ENCODE measurements at places on chromosomes 7 and 10.

DNA sequence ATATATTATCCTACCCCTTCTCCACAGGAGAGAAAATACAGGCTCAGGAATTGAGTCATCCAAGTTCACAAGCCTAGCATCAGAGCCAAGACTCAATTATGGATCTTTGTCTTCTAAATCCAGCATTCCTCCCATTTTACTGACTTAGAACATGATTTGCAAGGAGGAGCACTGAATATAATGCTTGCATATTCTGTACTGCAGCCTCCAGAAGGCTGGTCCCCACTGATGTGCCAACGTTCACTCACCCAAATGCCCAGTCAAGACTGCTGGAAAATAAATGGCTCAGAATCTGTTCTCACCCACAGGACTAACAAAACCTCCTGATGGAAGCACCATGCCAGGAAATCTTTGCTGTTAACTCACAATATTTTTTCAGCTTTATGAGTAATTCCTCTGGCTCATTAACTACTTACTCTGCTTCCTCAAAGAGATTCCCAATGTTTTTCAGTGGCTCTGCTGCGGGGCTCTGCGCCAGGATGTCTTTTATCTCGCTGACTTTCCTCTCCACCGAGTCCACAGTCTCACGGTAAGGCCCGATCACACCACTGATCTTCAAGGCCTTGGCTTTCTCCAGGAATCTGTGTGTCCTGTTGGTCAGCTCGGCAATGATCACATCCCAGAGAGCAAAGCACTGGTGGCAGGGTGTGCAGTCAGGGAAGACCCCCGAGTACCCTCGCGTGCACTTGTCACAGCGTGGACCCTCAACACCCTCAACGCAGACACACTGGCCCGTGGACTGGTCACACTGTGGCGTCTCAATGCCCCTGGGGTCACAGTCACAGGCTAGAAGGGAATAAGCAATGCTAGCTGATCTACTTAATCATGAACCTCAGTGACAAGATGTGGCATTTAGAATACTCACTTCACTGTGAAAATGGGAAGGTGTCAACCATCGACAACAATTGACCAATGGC, 48.8 kb downstream of the DLD start:
- DNase-seq = no peak

GRCh38 chr10:98417973-98418664, 3.1 kb upstream of the PYROXD2 start:
- DNase-seq = no peak

DNA sequence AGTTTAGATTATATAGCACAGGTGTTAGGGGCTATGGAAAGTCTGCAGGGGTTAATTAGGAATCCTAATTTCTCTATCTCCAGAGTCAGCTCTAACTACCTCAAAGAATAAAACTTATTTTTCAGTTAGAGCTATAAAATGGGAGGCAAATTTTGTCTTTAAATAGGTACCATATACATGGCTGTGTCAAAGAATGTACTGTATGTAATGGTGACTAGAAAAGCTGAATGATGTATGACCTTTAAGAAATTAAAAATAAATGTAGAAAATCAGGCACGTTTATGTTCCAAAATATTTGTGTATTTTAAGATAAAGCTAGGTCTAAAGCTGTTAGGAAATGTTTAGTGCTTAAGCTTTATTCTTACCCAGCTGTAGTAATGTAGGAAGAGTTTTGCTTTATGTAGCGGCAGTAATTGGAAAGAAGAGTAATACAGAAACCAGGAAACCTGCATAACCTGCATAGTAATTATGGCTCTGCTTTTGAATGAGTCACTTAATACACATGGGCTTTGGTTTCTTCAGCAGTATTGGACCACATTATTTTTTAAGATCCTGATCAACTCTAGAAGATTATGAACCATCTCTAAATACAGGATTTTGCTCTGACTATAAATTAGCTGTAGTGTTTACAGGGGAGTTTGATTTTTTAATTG, 85.0 kb downstream of the KMT2E start:
- DNase-seq = no peak

- DNase-seq = no peak
Measured at GRCh38 chr7:54839575-54840213, 80.7 kb upstream of the SEC61G start.

- DNase-seq = no peak
Measured at GRCh38 chr10:92181575-92181974, 109.3 kb downstream of the CPEB3 start.

DNA sequence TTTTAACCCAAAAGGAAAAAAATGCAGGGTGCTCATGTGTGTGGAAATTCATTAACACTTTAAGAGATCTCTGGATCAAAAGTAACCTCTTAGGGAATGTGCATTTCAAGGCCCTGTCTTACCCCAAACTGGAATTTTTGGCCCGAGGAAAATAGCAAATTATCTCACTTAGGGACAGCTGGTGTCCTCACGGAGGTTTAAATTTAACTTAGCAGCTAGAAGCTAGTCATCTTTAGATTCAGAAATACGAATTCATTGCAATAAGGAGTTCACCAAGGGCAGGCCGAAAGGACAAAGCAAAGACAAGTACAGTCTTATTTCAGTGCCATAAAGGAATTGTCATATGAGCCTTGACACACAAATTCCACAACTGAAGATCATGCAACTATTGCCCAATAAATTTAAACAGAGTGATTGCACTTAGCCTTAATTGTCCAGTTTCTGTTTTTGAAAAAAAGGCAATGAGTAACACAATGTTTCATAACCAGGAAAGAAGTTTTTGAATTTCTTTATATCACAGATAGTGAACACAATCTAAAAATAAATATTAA, 22.4 kb upstream of the SEMA3C start:
- DNase-seq = no peak

- no peak for DNase-seq
Measured at GRCh38 chr7:121406944-121407343, 10.8 kb upstream of the FAM3C start.

DNA sequence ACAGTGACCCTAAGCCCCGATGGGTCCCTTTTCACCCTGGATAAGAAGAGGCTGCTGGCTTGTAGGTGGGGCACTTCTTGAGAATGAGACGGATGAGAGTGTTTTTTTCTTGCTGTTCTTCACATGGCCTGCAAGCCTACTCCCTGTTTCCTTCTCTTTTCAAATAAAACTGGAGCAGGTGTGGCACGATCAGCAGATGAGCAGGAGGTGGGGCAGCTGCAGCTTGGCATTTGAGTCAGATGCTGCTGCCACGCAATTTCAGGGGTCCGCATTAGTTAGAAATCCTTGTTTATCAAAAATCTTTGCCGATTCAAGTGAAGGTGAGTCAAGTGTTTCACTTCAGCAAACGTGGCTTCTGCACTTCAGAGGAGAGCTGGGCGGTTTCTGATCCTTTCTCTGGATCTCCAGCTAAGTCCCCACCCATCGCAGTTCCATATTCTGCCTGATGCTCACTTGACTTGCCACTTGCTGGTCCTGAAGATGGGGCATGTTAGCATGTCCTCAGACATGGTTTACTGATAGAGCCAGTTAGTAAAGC, 20.8 kb downstream of the WDFY4 start:
- no peak for DNase-seq

DNA sequence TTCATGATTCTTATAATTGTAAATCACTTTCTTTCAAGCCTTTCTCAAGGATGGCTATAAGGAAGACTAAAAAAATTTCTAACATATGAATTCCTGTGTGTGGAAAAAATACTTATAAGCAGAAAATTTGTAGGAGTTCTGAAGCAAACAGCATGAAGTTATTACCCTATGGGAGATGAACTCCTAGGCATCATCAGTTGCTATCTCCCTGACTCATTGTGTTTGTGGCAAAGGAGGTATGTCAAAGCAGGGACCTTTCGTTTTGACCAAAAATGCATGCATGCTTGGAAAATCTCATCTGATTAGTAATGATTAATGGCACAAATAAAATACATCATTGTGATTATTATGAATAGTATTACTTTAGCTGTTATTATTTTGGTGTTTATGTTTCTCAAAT, 59.4 kb downstream of the CALCR start:
- no peak for DNase-seq

DNA sequence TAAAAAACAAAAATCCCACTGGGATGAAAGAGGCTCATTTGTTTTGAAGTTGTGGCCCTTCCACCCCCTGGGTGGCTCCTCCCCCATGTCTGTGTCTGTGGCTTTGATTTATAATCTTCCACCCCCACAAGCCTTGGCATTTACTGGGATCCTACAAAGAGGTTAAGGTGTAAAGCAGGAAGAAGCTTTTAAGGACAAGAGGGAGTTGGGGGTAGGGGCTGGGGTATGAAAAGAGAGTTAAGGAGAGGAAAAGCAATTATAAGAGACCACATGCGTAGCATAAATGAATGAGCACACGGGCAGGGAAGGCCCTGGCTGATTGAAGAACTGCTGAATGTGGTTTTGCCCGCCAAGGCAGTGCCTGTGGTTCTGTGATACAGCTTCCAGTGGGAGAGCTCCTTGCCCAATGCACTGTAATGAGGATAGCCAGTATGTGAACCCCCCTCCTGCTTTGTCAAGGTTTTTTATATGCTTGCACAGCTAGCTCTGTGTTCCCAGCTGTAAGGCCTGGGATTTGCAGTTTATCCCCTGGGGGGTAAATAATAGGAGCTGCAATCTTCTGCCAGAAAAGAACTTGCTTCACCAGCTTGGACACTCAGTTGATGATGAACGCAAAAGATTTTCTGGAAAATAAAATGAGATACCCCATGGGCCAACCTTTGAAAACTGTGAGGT, 34.7 kb upstream of the KMT2E start:
- DNase-seq = no peak

All from activated T-helper 1 cell treated with anti-CD3 and anti-CD28 coated beads, Interleukin-2, amount 50 U/mL, for 16 hours (primary cell).